ENCODE measurements at places on chromosomes 11 and 22.

DNA sequence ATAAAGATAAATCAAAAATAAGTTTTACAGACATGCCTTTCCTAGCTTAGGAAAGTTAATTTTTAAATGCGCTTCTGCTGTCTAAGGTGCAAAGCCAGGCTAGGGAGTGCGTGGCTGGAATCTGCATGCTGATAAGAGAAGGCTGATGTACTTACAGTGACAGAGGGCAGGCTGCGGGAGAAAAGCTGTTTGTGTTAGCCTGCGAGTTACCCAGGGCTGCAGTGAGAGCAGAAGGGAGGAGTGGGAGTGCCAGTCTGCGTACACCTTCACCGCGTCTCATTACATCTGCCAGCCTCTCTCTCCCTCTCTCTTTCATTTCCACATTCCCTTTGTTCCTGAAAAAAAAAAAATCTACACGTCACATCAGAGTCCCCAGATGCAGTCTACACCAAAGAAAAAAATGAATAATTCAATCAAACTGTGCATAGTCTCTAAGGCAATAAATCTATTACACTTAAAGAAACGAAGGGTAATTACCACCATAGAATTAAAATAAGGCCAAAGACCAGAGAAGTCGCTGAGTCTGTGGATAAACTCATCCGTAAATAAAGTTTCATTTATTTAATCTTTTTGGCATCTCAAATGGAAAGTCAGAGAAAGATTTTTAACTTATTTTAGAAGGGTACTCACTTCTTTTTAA, 126.4 kb upstream of the C11orf58 start:
- no peak for DNase-seq

GRCh38 chr22:31866918-31867317, 77.4 kb upstream of the YWHAH start:
- no peak for DNase-seq

DNA sequence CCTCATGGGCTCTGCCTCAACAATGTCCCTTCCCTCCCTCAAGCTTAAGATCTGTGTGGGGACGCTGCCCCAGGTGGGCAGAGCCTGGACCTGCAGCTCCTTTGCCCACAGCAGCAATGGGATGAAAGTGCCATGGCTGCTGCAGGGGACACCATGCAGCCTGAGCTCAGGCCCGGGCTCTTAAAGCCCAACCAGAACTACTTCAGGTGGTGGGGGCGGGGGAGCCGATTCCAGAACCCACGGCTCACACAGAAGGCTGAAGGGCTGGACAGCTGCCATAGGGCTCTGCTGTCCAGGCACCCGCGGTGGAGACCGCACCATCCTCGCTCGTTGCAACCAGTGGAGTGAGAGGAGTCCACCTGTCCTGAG, 12.5 kb downstream of the CHID1 start:
- no peak for DNase-seq

DNA sequence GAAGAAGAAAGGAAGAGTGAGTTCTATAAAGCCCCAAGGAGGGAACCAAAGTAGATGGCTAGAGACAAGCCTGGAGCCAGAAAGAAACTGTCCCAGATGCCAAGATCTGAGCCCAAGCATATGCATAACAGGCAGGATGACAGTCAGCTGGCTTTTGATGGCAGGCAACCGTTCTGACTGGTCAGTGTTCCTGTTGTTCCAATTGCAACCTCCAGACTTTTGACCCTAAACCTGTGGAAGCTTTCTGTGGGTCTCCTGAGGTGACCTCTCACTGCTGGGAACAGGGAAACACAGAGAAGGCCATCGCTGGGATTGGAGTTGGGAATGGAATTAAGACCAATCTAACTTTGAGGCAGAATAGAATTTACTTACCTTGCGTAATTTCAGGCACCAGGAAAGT, 21.6 kb upstream of the NNMT start:
- no peak for DNase-seq

GRCh38 chr11:93221539-93221938, 23.7 kb upstream of the SLC36A4 start:
- no peak for DNase-seq

DNA sequence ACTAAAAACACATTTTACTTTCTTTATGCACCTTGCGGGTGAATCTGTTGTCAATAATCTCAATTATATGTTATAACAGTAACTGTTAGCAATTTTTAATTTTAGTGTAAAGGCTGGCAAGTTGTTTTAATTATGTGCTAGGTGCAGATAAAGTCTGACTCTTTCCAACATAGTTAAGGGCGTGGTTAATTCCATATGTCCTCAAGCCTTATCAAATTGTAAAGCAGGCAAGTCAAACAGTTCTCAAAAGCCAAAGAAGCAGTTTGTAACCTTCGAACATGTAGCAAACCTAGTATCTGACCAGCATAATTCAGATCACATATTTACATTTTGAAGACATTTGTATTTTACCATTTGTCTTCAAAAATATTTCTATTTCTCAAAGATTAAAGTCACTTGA, 29.2 kb downstream of the METTL15 start:
- DNase-seq, result no peak

DNA sequence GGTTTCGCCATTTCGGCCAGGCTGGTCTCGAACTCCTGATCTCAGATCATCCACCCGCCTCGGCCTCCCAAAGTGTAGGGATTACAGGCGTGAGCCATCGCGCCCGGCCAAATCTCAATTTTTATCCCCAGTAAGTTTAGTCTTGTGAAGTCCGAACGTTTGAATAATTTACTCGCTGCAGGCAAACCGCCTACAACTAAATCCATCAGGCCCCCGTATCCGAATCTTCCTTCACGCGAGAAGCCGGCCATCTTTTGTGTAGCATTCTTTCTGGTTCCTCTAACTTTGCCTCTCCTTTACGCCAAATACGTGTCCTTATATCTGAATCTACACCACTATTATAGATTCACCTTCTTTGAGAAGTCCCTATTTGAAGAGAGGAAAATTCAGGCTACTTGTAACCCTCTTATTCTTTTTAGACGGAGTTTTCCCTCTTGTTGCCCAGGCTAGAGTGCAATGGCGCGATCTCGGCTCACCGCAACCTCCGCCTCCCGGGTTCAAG, 581 bp upstream of the EIF3L start:
- DNase-seq, result peak; percentile 22

- no peak for DNase-seq
Measured at GRCh38 chr11:69869311-69869939, 50.2 kb upstream of the FGF3 start.

DNA sequence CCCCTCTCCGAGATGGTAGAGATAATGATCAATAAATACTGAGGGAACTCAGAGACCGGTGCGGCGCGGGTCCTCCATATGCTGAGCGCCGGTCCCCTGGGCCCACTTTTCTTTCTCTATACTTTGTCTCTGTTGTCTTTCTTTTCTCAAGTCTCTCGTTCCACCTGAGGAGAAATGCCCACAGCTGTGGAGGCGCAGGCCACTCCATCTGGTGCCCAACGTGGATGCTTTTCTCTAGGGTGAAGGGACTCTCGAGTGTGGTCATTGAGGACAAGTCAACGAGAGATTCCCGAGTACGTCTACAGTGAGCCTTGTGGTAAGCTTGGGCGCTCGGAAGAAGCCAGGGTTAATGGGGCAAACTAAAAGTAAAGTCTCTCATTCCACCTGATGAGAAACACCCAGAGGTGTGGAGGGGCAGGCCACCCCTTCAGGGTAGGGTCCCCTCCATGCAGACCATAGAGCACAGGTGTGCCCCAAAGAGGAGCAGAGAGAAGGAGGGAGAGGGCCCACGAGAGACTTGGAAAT, 43.2 kb downstream of the IGLL1 start:
- no peak for DNase-seq
